Uterine smooth muscle cell (primary cell): ENCODE measurements at places on chromosomes 1 and 21. TPM values are rescaled to one million over a fixed set of nuclear protein-coding genes. Genes with fewer than 3 reads are reported as not detected.

The FAM131C gene
- total RNA-seq = 0.33 and 0.50 TPM in 2 replicates

The MAP1LC3C gene
- total RNA-seq = 0.25 and 0.44 TPM in 2 replicates

The CFHR2 gene
- total RNA-seq = not detected in 2 replicates

The FAM163A gene
- total RNA-seq = not detected in 2 replicates

The SLC5A9 gene
- total RNA-seq = not detected in 2 replicates

The PYGO2 gene
- total RNA-seq = 8.6 and 9.5 TPM in 2 replicates

The ENSA gene
- 98.6 and 166 TPM in 2 replicates for total RNA-seq

The ZYG11B gene
- 58.9 and 63.9 TPM in 2 replicates for total RNA-seq

The UBE2U gene
- total RNA-seq = not detected in 2 replicates

The F5 gene
- total RNA-seq = not detected in 2 replicates

The CYP4Z1 gene
- total RNA-seq = not detected in 2 replicates

The LCE1F gene
- 0.62 TPM in 1 of 2 replicates, not detected in the other for total RNA-seq

The ZBTB48 gene
- 17.4 and 19.2 TPM in 2 replicates for total RNA-seq

The TRIM46 gene
- total RNA-seq = 3.9 and 4.9 TPM in 2 replicates

The XCL2 gene
- not detected in 2 replicates for total RNA-seq

The VHLL gene
- not detected in 2 replicates for total RNA-seq

The ERRFI1 gene
- total RNA-seq = 42.6 and 78.2 TPM in 2 replicates
